ENCODE measurements at places on chromosomes 2 and 18.

DNA sequence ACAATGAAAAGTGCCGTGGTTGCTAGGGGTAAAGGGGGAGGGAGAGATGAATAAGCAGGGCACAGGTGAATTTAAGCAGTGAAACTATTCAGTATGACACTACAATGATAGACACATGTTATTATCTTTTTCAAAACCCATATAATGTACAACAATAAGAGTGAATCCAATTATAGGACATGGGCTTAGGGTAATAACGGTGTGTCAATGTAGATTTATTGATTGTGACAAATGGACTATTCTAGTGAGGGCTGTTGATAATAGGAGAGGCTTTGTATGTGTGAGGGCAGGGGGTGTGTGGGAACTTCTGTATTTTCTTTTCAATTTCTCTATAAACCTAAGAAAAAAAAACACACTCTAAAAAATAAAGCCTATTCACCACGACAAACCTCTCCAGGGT lies 223.8 kb downstream of the RIT2 start:
- no peak for DNase-seq
- H3K4me3 ChIP-seq = no peak overlapping the region
- H3K27ac ChIP-seq = no peak overlapping the region
- H3K27me3 ChIP-seq = no peaks in the 10 kb centered on the region
- peaks cover 3% of the 10 kb centered on the region for H3K4me1 ChIP-seq

GRCh38 chr2:85042330-85042729 lies 71.4 kb downstream of the KCMF1 start:
- H3K4me1 ChIP-seq = no peaks in the 10 kb centered on the region
- H3K27me3 ChIP-seq = no peaks in the 10 kb centered on the region
- DNase-seq = no peak
- H3K4me3 ChIP-seq = no peak overlapping the region
- peaks cover 83% of the 10 kb centered on the region for H3K36me3 ChIP-seq

DNA sequence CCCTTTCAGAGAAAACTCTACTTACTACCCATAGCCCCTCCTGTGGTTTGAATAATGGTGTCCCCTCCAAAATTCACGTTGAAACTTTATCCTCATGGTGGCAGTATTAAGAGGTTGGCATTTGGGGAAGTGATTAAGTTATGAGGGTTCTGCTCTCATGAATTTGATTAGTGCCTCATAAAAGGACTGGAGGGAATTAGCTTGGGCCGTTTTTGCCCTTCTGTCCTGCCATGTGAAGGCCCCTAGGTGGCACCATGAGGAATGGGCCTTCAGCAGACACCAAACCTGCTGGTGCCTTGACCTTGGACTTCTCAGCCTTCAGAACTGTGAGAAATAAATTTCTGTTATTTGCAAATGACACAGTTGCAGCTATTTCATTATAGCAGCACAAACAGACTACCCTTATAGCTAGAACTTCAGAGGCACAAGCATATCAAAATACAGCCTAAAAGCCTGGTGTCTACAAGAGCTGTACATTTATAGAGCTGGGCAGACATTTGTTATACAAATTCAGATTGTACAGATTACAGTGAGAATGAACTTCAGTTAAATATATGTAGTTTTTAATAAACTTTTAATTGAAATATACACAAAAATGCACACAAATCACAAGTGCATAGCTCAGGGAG lies 2.6 kb upstream of the PTPN2 start:
- H3K27ac ChIP-seq = no peak overlapping the region
- H3K27me3 ChIP-seq = no peaks in the 10 kb centered on the region
- no peak overlapping the region for H3K4me3 ChIP-seq
- H3K36me3 ChIP-seq = no peaks in the 10 kb centered on the region

DNA sequence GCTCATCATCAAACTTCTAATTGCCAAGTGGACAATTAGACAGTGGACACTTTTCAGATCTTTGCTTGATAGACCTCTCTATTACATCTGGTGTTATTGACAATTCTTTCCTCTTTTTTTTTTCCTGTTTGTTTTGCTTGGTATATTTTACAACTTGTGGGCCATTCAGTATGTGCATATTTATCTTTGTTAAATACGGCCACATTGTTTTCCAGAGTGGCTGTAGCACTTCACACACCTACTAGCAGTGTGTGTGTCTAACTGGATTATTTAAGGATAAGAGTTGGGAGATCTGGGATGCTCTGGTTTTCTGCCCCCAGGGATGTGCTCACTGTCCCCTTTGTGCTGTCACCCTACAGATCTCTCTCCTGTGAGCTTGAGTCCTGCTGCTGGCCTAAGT lies 4.1 kb upstream of the SLC4A5 start:
- no peaks in the 10 kb centered on the region for H3K36me3 ChIP-seq
- no peak overlapping the region for H3K4me3 ChIP-seq
- H3K4me1 ChIP-seq = no peaks in the 10 kb centered on the region
- no peak overlapping the region for H3K27ac ChIP-seq
- no peaks in the 10 kb centered on the region for H3K27me3 ChIP-seq
- no peak for DNase-seq

GRCh38 chr2:197358931-197359330 lies 48.4 kb upstream of the ANKRD44 start:
- H3K27ac ChIP-seq = no peak overlapping the region
- H3K36me3 ChIP-seq = no peaks in the 10 kb centered on the region
- H3K4me1 ChIP-seq = no peaks in the 10 kb centered on the region
- no peak for DNase-seq
- H3K27me3 ChIP-seq = no peaks in the 10 kb centered on the region

- H3K4me3 ChIP-seq = no peak overlapping the region
- no peaks in the 10 kb centered on the region for H3K4me1 ChIP-seq
These were observed 3.7 kb downstream of the ALPG start for GRCh38 chr2:232410238-232410900.

DNA sequence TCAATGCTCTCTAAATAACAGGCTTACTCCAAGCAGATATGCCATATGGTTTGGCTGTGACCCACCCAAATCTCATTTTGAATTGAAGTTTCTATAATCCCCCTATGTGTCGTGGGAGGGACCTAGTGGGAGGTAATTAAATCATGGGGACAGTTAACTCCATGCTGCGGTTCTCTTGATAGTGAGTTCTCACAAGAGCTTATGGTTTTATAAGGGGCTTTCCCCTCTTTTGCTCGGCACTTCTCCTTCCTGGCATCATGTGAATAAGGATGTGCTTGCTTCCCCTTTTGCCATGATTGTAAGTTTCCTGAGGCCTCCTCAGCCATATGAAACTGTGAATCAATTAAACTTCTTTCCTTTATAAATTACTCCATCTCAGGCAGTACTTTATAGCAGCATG lies 302.7 kb upstream of the ZC3H15 start:
- no peaks in the 10 kb centered on the region for H3K36me3 ChIP-seq
- no peak for DNase-seq
- no peaks in the 10 kb centered on the region for H3K27me3 ChIP-seq
- H3K27ac ChIP-seq = no peak overlapping the region
- H3K4me1 ChIP-seq = no peaks in the 10 kb centered on the region

- no peak for DNase-seq
- no peaks in the 10 kb centered on the region for H3K4me1 ChIP-seq
- peaks cover 6% of the 10 kb centered on the region for H3K27me3 ChIP-seq
These were observed 81.5 kb downstream of the RBM43 start for GRCh38 chr2:151180123-151180522.

DNA sequence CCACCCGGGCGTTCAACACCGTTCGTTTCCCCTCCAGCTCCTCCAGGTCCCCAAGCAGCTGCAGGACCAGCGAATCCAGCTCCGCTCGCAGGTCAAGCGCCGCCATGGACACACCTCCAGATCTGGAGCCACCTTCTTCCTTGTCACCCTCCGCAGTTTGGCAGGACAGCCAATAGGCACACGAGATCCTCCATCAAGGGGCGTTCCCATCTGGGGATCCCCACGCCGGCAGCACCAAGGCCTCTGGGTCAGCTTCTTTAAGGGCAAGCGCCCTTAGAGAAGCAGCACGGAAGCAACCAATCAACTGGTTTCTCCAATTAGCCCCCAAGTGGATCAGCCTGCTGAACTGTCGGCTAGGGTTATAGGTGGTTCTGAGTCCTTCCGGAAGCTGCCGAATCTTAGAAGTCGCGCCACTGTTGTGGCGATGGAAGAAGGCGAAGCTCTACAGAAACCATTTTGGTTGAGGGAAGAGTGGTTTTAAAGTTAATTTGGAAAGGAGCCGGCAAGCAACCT lies 621 bp upstream of the IMP4 start:
- H3K27ac ChIP-seq = peak overlapping the region; percentile 95
- peak overlapping the region; percentile 76 for H3K4me3 ChIP-seq
- DNase-seq = peak; percentile 93
- H3K36me3 ChIP-seq = peaks cover 47% of the 10 kb centered on the region
- H3K4me1 ChIP-seq = peaks cover 9% of the 10 kb centered on the region

GRCh38 chr2:236665101-236665500 lies 95.5 kb downstream of the ACKR3 start:
- H3K27me3 ChIP-seq = no peaks in the 10 kb centered on the region
- no peak for DNase-seq
- peaks cover 8% of the 10 kb centered on the region for H3K4me1 ChIP-seq
- H3K4me3 ChIP-seq = no peak overlapping the region
- no peak overlapping the region for H3K27ac ChIP-seq

GRCh38 chr2:238162846-238163441 lies 4.2 kb downstream of the ERFE start:
- no peak overlapping the region for H3K27ac ChIP-seq
- H3K4me1 ChIP-seq = peaks cover 5% of the 10 kb centered on the region
- peak; percentile 54 for DNase-seq
- H3K27me3 ChIP-seq = peaks cover 57% of the 10 kb centered on the region
- peaks cover 3% of the 10 kb centered on the region for H3K36me3 ChIP-seq
- H3K4me3 ChIP-seq = no peak overlapping the region

GRCh38 chr2:32626639-32627221 lies 1.1 kb upstream of the TTC27 start:
- DNase-seq = no peak
- no peak overlapping the region for H3K4me3 ChIP-seq
- H3K4me1 ChIP-seq = peaks cover 17% of the 10 kb centered on the region

GRCh38 chr2:181573140-181573736 lies 83.7 kb downstream of the CERKL start:
- DNase-seq = no peak
- H3K4me1 ChIP-seq = no peaks in the 10 kb centered on the region
- no peak overlapping the region for H3K4me3 ChIP-seq
- H3K27me3 ChIP-seq = no peaks in the 10 kb centered on the region
- H3K36me3 ChIP-seq = no peaks in the 10 kb centered on the region
- no peak overlapping the region for H3K27ac ChIP-seq

DNA sequence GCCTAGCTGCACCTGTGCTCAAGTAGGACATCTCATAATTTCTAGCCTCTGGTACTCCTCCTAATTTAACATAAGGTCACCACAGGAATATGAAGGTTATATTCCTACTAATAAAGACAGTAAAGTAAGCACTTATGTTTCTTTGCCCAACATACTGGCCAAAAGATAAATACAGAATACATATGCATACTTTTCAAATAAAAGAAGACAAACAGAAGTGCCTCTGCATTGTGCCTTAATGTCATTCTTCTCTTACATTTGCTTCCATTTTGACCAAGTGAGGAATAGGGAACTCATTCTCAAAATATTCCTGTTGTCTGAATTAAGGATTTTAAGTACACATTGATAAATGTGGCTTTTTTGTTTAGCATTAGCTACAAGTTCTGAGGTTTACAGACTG lies 5.6 kb downstream of the BCL11A start:
- DNase-seq = no peak
- no peak overlapping the region for H3K27ac ChIP-seq
- no peak overlapping the region for H3K4me3 ChIP-seq

Measured in upper lobe of right lung (tissue), 1 donor.